ENCODE measurements at places on chromosomes 5 and 9.

DNA sequence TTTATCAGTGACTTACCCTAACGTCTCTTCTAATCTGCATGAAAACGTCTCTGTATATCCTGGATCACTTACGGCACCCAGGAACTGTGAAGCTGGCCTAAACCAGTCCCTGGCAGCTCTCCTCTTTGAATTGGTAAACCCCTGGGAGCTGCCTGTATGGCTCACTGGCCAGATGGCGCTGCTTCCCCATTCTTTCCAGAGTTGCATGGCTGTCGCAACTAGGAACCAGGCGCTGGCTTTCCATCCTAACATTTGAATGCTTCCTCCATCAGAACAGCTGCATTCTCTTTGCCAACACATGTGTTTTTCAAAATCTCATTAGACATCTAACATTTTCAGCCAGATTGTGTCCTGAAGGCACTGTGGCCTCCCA is 8.0 kb upstream of the PCA3 start:
- no peak for DNase-seq

DNA sequence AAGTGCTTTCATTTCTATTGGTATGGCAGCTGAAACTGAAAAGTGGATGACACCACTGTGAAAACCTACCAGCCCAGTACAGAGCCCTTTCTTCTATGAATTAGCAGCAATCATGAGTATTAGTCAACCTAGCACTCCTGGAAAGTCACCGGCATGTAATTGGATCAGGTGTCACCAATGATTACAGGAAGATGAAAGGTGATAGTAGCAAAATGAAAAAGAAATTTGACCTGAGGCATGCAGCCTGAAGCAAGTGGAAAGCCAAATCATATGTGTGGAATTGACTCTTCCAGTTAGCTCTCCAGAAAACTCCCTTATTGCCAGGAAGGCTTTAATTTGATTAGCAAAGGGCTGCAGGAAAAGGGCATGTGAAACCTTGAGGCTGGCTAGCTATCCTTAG is 81.2 kb upstream of the NAA35 start:
- no peak for DNase-seq

- no peak for DNase-seq
These were observed 10.6 kb downstream of the CDH12 start for GRCh38 chr5:22842574-22842973.

GRCh38 chr5:131481569-131481968 is 153.5 kb downstream of the RAPGEF6 start:
- no peak for DNase-seq
